ENCODE measurements at places on chromosomes 7 and 10. TPM values are rescaled to one million over a fixed set of nuclear protein-coding genes. Genes with fewer than 3 reads are reported as not detected.

GRCh38 chr10:16966991-16967865, 150.0 kb upstream of the RSU1 start:
- no peak overlapping the region for H3K27ac ChIP-seq
- no peaks in the 10 kb centered on the region for H3K36me3 ChIP-seq
- H3K27me3 ChIP-seq: peaks cover 4% of the 10 kb centered on the region
- no peak overlapping the region for H3K4me3 ChIP-seq

DNA sequence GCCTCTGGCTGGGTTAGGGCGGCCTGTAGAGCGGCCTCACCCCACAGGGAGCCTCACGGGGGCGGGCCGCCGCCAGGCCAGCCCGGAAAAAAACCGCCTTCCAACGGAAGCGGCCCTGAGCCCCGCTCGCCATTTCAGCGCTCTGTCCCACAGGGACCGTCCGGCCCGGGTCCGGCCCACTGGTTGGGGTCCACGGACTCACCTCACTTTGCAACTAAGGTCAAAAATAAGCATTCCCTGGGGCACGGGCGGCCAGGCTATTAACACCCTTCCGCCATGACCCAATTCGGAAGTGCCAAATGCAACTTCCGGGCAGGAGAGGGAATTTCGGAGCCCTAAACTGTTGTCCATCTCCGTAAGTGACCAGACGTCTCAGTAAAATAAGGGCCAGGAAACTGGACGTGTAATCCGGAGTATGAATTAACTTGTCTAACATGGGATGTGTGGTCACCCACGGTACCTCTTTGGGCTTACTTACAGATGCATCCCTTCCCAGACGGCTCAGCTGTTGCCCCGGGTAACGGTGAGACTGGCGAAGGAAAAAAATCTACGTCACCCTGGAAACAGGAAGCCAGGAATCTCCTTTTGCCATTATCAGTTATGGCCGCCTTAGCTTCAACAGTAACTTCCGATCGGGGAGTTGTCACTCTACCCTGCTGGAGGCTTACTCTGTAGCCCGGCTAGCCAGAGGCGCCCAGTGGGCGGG, at the start of gene BBIP1:
BBIP1 (minus strand) TSS at position 538 of the 706 bp plus-strand sequence. CDS start 1,023 bp downstream, outside the sequence.
- peaks cover 2% of the 10 kb centered on the region for H3K36me3 ChIP-seq
- H3K4me1 ChIP-seq: peaks cover 19% of the 10 kb centered on the region
- H3K27me3 ChIP-seq: no peaks in the 10 kb centered on the region

Gene VWDE
- 9.8 TPM for total RNA-seq

DNA sequence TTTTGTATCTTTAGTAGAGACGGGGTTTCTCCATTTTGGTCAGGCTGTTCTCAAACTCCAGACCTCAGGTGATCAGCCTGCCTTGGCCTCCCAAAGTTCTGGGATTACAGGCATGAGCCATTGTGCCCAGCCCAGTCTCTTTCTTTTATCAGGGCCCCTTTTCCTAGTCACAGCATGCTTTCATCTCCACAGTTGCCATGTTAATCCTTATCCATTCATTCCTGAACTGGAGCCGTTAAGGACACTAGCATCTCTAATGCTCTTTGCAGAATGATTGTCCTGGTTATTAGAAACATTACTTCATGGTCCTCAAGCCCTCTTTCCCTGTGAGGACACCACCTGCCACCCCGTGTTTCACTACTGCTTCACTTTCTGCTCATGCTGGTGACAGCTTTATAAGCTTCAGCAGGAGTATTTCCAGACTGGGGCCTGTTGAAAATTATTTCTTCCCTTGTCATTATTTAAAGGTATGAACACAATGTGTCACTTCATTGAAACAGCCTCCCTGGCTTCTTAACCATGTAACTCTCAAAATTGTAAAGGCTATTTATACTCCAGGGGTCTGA, 313.9 kb downstream of the BMPER start:
- H3K27me3 ChIP-seq: no peaks in the 10 kb centered on the region
- no peaks in the 10 kb centered on the region for H3K36me3 ChIP-seq
- peaks cover 15% of the 10 kb centered on the region for H3K4me1 ChIP-seq
- no peak overlapping the region for H3K4me3 ChIP-seq
- DNase-seq: peak; percentile 51

DNA sequence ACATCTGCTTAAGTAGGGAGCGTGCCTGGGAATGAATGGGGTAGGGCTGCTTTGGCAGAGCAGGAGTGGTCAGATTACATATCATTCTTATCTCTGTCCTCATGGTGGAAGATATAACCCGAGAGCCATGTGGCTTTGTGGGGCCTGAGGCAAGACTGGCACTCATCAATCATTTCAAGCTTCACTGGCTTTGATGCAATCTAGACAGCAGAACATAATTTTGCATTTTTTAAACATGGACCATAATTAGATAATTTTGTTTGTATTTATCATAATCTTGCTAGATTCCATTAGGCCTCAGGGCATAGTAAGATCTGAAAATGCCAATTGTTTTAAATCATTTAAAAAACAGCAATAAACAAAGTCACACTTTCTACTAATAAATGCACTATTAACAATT, 480.3 kb downstream of the NXPH1 start:
- no peaks in the 10 kb centered on the region for H3K27me3 ChIP-seq
- no peaks in the 10 kb centered on the region for H3K36me3 ChIP-seq
- no peak overlapping the region for H3K27ac ChIP-seq
- H3K4me3 ChIP-seq: no peak overlapping the region
- no peak for DNase-seq

Gene AMPH
- 22.8 TPM for total RNA-seq

- DNase-seq: no peak
- H3K27ac ChIP-seq: no peak overlapping the region
- no peaks in the 10 kb centered on the region for H3K36me3 ChIP-seq
- no peaks in the 10 kb centered on the region for H3K27me3 ChIP-seq
- H3K4me1 ChIP-seq: no peaks in the 10 kb centered on the region
These were observed 31.1 kb downstream of the TBATA start for GRCh38 chr10:70753841-70754621.
